ENCODE measurements at places on chromosomes 16 and 17. TPM values are rescaled to one million over a fixed set of nuclear protein-coding genes. Genes with fewer than 3 reads are reported as not detected.

The KRTAP16-1 gene
- not detected for total RNA-seq

The CHAD gene
- total RNA-seq = not detected

The OR1F1 gene
- total RNA-seq = 0.26 TPM

The DUSP14 gene
- total RNA-seq = 23.1 TPM

The ADAM11 gene
- 3.5 TPM for total RNA-seq

The SERPINF2 gene
- total RNA-seq = 0.77 TPM

The ACAP1 gene
- total RNA-seq = 2.7 TPM

The TMC6 gene
- 58.0 TPM for total RNA-seq

The TP53TG3C gene
- not detected for total RNA-seq

The JMJD6 gene
- total RNA-seq = 60.0 TPM

The CPHXL2 gene
- not detected for total RNA-seq

The CHCT1 gene
- not detected for total RNA-seq

The KRTAP9-8 gene
- total RNA-seq = not detected

The NPIPA2 gene
- total RNA-seq = 3.9 TPM

The ICAM2 gene
- total RNA-seq = 0.33 TPM

The NPIPB9 gene
- total RNA-seq = 0.90 TPM

The ATP2C2 gene
- total RNA-seq = 0.67 TPM

The HAP1 gene
- total RNA-seq = 11.6 TPM

The KREMEN2 gene
- total RNA-seq = 10.8 TPM

The BCO1 gene
- not detected for total RNA-seq

The TBX2 gene
- 35.6 TPM for total RNA-seq

The RNPS1 gene
- total RNA-seq = 249 TPM

The CD300H gene
- total RNA-seq = not detected

The KAT7 gene
- total RNA-seq = 69.0 TPM

The CD300LB gene
- not detected for total RNA-seq

The EIF5A gene
- total RNA-seq = 728 TPM

The G6PC1 gene
- total RNA-seq = 0.08 TPM

The ABCC3 gene
- total RNA-seq = 128 TPM

The RAB26 gene
- total RNA-seq = 92.2 TPM

The MARF1 gene
- 51.5 TPM for total RNA-seq

The COPZ2 gene
- total RNA-seq = 5.4 TPM

The WSCD1 gene
- 0.74 TPM for total RNA-seq

The NPIPB6 gene
- total RNA-seq = 1.3 TPM

The OR3A3 gene
- total RNA-seq = not detected

The REXO5 gene
- total RNA-seq = 13.6 TPM

The OR2C1 gene
- total RNA-seq = not detected

The CRYBA1 gene
- total RNA-seq = not detected

The NOTUM gene
- 2.0 TPM for total RNA-seq

The TPPP3 gene
- 0.95 TPM for total RNA-seq

The ZNF469 gene
- total RNA-seq = 1.3 TPM

The ZDHHC1 gene
- total RNA-seq = 7.8 TPM

The FOXC2 gene
- total RNA-seq = 14.9 TPM

The FBXL20 gene
- 9.9 TPM for total RNA-seq
